HT-29 (cell line): ENCODE measurements at places on chromosomes 1 and 21.

DNA sequence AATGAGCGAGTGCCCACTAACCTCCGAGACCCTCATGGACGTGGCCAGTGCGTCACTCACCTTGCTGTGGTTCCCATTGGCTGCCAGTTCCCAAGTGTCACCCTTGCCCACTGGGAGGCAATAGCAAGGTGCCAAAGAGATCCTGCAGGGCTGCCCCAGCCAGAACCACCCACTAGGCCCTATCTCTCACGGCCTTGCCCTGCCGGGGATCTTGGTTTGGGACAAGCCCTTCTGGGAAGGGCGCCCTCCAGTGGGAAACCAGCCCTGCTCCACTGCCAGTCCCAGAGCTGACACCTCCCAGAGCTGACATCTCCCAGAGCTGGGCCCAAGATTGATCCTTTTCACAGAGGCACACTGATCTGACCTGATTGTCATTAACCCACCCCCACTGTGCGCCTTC is 2.1 kb upstream of the SELENON start:
- no peak for DNase-seq

- no peak for DNase-seq
These were observed 105.9 kb downstream of the RGS2 start for GRCh38 chr1:192914696-192915095.

DNA sequence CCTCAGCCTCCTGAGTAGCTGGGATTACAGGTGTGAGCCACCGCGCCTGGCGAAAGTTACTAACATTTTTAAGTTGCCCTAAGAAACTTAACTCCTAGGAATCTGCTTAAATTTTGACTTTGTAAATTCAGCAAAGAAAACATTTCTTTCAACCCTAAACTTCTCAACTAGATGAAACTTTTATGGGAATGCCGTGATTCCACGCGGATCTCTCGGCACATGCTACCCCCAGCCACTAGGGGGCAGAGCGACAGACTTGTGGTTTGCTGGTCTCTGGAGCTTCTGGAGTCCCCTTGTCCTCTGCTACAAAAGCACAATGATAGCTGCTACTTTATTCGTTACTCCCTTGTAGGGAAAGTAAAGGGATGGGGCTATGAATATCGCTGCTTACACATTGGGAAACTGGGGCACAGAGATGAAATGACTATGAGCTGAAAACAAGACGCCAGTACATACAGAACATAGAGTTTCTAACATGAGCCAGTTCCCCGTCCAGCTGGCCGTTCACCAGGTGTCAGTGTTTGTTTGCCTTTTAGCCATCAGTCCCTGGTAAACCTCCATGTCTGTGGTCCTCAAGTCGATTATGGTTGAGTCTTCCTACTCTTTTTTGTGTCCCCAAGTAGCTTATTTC is 114.7 kb downstream of the PBX1 start:
- no peak for DNase-seq

DNA sequence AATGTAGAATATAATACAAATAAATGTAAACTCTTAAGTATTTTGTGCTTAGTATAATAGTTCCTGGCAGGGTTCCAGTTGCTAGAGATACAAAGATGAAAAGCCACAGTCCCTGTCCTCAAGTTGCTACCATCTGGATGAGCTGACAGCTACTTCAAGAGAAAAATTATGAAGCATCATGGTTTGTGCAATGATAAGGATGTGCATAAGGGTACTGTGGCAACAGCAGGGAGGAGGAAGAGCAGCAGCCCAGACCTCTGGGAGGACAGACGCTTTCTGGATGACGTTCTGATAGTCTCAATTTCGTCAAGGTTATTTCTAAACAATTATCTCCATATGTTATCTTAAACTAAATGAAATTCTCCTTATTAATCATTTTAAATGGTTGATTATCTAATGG is 198.9 kb downstream of the NTNG1 start:
- DNase-seq: no peak

GRCh38 chr21:42607102-42607501 is 46.3 kb upstream of the PDE9A start:
- DNase-seq: no peak

GRCh38 chr1:235557495-235557894 is 53.2 kb upstream of the B3GALNT2 start:
- no peak for DNase-seq

DNA sequence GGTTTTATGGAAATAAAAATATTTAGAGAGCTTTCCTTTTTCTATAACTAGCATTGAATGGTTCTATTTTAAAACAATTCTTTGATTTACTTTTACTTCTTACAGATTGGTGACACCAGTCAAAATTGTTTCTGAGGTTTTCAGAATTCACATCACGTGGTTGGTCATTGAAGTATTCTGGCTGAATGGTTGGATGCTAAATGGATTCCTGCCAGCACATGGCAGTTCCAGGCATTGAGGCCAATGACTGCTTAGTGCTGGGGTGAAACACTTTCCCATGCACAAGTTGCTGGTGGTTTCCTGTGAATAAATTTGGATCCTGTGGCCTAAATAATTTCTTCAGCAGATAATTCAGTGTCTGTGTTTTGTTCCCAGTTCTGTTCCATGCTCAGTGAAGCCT is 20.6 kb downstream of the NCAM2 start:
- no peak for DNase-seq

DNA sequence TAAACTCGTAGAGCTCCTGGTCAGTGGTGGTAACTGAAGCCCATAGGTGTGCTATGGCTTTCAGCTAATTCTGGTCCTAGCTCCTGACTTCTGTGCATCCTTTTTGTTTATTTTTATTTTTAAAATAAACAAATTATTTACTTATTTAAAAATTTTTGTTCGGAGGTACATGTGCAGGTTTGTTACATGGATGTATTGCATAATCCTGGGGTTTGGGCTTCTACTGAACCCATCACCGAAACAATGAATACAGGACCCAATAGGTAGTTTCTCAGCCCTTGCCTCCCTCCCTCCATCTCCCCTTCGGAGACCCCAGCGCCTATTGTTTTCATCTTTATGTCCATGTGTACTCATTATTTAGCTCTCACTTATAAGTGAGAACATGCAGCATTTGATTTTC is 143.8 kb downstream of the URB2 start:
- no peak for DNase-seq
